ENCODE measurements at places on chromosomes 5 and 9.

DNA sequence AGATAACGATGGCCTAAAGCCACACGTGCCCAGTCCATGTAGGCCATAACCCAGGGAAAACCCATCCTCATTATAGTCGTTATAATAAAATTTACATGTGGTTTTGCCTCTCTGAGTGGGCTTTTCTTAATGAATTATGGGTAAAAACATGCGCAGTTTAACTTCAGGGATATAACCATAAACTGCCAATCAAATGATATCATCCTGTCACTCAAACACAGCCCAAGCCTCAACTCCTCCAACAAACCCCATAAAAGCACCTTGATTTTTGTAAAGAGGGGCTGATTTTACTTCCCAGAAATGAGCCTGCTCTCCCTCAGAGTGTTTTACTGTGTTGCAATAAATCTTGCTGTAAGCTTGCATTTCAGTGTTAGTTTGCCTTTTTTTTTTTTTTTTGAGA, 15.8 kb upstream of the SETX start:
- no peak for DNase-seq

GRCh38 chr9:129482521-129483414, 138.1 kb downstream of the C9orf50 start:
- no peak for DNase-seq

GRCh38 chr5:151862811-151863472, 61.7 kb downstream of the GLRA1 start:
- no peak for DNase-seq

GRCh38 chr5:109693535-109694400, 4.0 kb downstream of the MAN2A1 start:
- no peak for DNase-seq

GRCh38 chr5:116865651-116866050, 291.0 kb upstream of the SEMA6A start:
- no peak for DNase-seq

DNA sequence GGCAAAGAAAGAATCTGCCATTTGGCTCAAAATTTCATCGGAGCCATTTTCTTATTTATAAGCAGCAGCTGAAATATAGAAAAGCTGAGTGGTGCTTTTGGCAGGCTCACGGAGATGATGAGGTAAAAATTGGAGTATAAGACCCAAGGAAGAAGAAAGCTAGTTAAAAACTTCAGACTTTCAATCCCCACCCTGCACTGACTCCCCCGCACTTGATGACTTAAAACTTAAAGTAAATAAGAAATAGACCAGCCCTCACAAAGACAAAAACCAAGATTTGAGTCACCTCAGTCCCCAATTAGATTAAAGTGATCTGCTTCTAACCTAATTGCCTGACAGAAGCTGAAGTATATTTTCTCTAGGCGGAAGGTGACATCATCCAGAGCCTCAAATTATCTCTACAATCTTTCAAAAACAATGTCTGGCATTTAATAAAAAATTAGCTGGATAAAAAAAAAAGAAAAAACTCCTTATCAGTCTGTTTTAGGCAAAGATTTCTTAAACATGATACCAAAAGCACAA, 124.0 kb upstream of the PJA2 start:
- DNase-seq, result no peak

- no peak for DNase-seq
These were observed 356.7 kb downstream of the NDUFS4 start for GRCh38 chr5:53917095-53917494.
